AG04450 (cell line): ENCODE measurements at places on chromosomes 13 and 19.

DNA sequence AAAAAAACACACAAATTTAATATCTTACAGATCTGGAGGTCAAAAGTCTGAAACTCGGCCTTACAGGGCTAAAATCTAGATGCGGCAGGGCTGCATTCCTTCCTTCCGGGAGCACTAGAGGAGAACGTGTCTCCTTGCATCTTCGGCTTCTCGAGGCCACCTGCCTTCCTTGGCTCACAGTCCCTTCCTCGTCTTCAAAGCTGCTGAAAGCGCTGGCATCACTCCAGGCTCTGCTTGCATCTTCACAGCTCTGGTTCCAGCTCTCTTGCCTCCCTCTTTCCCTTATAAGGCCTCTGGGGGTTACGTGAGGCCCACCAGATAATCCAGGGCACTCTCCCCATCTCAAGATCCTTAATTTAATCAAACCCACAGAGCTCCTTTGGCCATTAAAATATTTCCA, 10.5 kb downstream of the XRCC1 start:
- no peak for DNase-seq

DNA sequence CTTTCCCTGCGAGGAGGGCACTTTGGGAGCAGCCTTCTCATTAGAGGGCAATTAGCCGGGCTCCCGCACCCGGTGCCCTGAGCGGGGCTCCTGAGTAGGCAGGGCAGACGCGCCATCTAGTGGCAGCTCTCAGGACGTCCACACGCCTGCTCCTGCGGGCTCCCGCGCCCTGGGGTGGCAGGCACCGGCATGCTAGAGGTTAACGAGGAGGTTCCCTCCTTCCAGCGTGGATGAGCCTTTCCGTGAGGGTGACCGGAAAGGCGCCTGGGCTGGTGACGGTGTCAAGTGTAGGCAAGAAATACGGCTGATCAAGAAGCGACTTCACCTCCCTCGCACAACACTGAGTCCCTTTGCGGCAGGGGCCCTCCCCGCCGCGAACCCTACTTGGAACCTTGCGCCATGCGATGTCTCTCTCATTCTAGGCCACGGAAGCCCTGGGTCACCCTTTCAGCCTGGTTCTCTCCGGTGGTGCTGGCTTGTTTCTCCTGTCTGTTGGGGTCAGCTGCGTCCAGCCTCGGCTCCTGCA, 67.7 kb downstream of the ALOX5AP start:
- peak; percentile 43 for DNase-seq

DNA sequence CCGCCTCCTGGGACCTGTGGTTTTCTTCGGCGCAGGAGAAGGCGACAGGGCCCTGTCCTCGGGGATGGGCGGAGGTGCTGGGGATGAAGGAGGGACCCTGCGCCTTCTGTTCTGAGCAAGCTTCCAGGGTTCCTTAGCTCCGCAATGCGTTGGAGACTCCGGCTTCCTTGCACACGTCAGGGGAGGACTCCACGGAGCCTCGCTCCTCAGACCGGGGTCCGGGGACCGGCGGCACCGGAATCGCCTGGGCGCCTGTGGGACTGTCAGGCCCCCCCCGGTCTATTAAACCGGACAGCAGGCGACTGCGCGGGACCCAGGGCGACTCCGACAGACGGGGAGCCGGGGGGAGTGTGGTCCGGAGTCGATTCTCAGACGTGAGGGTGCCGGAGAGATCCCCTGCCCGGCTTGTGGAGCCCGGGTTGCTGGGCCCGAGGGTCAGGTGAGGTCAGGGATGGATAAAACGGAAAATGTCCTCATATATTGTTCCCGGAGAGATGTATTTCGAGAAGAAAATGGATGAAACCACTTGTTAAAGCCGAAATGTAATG, 227.4 kb downstream of the TEX29 start:
- no peak for DNase-seq

- no peak for DNase-seq
These were observed 128.4 kb upstream of the CACNA1A start for GRCh38 chr19:13634658-13635057.
